ENCODE measurements at places on chromosomes 16 and 17.

DNA sequence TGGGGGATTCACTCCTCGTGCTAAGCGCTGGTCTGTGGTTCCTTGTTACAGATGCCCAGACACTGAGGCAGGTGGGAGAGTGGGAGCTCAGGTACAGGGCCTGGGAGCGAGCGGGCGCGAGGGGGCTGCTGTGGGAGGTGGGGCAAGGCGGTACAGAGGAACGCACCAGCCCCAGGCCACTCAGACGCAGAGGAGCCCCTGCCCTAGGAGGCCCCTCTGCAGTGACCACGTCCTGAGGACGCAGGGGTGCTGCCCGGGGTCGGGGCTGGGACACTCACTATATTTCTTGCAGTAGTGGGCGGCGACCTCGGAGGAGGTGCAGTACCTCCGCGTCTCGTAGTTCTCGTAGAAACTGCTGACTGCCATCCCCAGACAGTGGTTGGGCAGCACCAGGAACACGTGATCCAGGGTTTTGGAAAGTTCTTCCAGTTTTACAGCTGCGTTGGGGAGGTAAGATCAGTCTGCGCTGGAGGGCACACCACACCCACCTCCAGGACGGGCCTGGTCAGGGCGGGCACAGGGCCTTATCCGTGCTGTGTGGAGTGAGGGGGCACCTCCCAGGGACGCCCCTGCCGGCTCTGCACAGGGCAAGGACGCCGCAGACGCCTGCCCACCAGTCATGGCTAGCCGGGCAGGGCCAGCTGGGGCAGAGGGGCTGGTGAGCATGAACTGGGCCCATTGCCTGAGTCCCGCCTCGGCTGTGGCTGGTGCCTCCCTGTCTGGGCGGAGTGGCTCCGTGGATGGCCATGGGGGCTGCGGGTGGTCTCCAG is 16.3 kb upstream of the RNPS1 start:
- no peak for DNase-seq

GRCh38 chr17:41322094-41322902 is 6.8 kb upstream of the KRTAP17-1 start:
- no peak for DNase-seq

- no peak for DNase-seq
These were observed 9.0 kb upstream of the AMZ2 start for GRCh38 chr17:68238871-68239253.

DNA sequence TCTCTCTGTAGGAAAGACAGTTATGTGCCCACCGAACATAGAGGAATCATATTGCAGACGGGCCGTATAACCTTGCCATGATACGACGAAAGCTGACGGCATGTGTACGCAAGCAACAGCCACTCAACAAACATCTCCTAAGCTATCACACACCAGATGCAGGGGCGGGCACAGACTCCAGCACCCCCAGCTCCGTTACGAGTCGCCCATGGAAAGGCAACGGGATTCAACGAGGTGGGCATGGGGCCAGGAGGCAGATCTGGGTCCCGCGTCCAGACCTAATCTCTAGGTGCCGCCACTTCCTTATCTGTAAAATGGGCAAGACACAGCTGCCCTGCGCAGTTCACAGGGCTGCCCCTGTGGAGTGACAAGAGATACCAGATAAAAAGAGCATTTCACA is 35.6 kb downstream of the ABR start:
- no peak for DNase-seq

DNA sequence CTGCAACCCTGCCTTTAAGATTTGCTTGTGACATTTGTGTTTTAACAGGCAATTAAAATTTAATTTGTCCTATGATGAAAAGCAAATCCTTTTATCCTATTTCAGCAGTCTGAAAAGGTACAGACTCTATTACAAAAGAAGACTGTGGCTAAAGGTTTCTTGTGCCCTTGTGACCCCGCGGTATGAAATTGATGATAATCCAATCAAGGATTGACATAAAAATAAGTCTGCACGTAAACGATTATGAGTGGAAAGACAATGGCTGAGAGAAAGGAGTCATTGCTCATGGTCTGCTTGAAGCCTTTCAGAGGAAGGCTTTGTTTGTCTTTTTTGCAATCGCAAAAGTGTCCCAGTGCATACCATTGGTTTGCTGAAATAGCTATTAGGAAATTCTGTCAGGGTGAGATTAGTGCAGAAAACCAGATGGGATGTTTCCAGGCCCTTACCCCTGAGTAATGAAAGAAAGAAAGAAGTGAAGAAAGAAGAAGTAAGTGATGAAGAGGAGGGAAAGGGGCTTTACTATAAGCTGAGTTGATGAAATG is 867.8 kb upstream of the CDH8 start:
- DNase-seq = no peak

- no peak for DNase-seq
These were observed 16.7 kb upstream of the C16orf78 start for GRCh38 chr16:49356728-49357488.

DNA sequence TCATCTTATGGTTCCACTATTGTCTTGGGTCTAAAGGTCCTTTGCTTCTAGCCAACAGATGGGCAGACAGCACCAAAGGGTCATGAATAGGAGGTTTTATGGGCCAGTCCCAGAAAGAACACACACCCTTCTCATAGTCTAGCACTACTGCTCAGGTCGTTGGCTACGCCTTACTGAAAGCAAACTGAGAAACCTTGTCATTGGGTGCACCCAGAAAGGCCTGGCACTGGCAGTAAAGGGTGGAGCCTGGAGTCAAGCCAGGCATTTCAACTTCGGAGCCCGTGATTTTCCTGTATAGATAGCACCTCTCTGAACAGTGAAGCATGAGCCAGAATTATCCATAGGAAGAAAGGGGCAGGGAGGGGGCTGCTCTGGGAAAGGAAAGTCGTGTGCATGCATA is 74.9 kb downstream of the VAT1L start:
- DNase-seq = no peak

GRCh38 chr17:59451706-59452105 is 113.7 kb upstream of the DHX40 start:
- DNase-seq = no peak

DNA sequence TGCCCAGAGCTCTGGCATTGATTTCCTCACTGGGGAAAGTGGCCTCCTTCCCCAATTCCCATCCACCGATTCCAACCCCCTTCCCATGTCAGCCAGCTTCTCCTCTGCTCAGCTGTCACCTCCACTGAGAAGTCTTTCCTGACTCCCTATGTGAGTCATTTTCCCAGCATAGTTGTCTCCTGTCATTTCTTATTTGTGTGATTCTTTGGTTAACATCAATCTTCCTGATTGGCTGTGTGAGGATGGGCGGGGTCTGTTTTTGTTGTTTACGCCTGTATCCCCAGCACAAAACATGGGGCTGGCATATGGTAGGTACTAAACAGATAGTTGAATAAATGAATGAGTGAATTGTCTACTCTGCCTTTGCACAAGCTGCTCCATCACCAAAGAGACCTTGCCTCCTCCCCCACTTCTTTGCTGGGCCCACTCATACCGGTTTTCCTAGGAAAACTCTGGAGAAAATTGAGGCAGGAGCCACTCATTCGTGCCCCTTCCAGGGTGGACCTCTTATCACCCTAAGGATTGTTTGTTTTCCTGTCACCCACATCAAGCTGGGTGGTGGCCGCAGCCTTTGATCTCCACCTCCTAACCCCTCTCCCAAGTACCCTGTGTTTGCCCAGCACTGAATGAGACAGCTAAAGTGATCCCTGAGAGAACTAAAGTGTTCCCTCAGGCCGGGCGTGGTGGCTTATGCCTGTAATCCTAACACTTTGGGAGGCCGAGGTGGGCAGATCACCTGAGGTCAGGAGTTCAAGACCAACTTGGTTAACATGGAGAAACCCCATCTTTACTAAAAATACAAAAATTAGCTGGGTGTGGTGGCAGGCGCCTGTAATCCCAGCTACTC is 1.2 kb upstream of the GRB7 start:
- no peak for DNase-seq

GRCh38 chr17:42521666-42522262 is 14.3 kb upstream of the NAGLU start:
- no peak for DNase-seq

DNA sequence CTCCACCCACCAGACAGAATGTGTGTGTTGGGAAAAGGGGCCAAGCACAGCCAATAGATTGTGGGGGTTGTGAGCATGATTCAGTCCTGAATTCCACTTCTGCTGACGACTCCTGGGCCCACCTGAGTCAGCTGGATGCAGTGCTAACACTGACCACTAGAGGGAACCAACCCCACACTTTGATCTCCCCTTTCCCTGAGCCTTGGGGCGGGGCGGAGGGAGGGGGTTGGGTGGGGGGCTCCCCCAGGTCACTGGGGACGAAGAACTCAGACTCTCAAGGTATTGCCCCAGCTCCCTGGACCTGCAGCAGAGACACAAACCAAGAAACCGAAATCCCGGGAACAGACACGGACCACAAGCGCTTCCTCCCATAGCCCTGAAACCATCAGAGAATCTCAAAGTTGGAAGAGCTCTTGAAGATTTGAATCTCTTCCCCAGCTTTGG is 621 bp upstream of the CSHL1 start:
- no peak for DNase-seq

GRCh38 chr17:72538901-72539352 is 418.1 kb downstream of the SOX9 start:
- no peak for DNase-seq

DNA sequence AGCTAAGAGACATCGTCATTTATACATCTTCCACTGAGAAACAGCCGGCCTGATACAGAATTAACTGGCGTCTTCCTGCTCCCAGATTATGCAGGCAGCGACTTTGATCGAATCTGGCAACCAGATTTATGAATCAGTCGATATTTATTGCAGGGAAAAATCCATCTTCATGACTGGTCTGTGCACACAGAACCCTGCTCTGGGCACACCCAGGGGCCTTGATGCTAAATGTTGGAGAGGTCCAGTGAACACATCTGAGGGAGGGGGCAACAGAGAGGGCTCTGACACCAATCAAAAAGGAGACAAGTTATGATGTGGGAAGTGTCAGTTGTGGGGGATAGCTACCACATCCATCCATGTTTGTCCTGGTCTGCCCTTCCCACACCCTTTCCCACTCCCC is 102.9 kb downstream of the TMEM132E start:
- no peak for DNase-seq

DNA sequence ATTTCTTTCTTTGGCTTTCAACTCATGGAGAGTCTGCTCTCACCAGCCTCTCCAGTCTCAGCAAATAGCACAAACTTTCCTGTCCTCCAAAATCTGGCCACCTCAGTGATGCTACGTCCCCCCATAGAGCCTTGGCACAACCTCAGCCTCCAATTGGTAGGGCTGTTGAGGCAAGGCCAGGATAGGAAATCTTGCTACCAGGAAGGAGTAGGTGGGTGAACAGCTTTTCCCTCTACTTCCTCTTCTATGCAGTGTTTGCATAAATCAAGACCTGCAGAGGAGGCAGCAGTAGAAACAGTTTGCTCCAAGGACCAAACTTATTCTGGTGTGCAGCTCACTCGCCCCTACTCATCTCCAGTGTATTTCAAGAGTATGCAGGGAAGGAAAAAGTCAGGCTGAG is 701 bp upstream of the DPEP2 start:
- DNase-seq = no peak

GRCh38 chr17:29256735-29257466 is 10.2 kb downstream of the CRYBA1 start:
- DNase-seq = no peak

DNA sequence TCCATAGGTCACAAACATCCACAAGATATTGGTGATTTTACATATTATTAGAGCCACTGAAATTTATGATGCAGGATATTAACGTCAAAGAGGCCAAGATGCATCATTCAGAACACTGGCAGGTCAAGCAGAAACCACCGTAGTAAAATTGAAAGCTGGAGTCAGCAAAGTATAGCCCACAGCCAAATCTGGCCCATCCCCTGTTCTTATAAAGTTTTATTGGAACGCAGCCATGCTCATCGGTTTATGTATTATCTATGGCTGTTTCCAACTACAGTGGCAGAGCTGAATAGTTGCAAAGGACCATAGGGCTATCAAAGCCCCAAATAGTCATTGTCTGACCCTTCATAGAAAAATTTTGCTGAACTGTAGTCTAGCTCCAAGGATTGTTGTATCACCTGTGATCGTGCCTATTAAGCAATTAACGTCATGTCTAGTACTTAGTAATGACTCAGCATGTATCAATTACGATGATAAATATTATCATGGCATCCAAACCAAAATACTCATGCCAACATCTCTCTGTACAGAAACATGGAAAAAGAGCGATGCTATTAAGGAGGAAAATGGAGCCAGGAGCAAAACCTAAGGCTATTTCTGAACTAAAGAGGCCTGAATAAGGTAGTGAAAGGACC is 165.6 kb downstream of the IRX3 start:
- DNase-seq = no peak

DNA sequence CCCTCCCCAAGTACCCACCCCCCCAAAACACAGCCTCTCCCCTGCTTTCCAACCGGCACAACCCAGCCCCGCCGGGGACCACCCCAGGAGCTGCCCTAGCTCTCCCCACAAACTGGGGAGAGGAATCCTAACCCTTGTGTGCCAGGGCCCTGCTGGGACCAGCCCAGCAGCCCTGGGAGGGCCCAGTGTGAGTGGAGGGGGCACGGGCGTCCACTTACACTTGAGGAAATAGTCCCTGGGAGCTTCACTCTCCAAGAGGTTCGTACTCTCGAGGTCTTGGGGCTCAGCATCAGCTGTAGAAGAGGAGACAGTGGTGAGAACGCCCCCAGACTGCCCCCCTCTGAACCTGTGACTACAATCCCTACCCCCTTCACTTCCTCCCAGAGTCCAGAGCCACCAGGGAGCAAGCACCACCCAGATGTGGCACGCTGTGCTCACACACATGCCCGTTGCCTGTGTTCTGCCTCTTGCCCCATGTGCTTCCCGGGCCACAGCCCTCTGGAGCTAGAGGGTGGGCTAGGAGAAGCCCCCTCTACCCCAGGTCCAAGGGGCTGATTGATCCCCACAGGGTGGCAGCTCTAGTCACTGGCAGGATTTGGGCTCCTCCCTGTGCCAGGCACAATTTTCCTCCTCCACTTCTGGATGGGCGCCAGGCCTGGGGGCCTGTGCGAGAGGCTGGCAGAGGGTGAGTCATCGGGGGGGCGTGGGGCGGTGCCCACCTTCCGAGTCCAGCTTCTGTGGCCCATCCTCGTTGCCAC is 3.0 kb downstream of the TRIM47 start:
- DNase-seq = no peak

DNA sequence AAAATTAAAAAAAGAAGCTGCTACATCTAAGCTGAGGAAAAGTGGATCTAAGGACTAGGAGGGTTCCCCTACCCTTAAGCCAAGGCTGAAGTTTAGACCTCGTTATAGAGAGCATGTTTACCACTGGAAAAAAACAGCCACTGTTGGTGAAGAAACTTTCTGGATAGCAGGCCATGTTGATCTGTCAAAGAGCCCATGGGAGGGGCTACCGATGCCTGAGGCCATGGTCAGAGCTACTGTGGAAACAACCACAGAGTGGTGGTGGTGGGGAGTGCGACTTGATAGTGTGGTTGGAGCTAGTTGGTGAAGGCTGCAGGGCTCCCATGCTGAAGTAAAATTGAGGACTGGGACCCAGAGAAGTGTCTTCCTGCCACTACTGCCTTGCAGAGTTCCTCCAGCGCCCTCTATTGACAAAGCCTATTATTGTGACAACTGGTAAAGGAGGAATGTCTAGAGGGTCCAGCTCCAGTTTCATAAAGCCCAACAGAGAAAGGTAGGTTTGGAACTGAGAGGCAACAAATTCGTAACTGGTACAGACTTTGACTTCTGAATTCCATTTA is 12.7 kb upstream of the FAM20A start:
- no peak for DNase-seq

- DNase-seq = no peak
These were observed 60.5 kb upstream of the EFCAB3 start for GRCh38 chr17:62319846-62320245.
